ENCODE measurements at places on chromosomes 7 and 10.

DNA sequence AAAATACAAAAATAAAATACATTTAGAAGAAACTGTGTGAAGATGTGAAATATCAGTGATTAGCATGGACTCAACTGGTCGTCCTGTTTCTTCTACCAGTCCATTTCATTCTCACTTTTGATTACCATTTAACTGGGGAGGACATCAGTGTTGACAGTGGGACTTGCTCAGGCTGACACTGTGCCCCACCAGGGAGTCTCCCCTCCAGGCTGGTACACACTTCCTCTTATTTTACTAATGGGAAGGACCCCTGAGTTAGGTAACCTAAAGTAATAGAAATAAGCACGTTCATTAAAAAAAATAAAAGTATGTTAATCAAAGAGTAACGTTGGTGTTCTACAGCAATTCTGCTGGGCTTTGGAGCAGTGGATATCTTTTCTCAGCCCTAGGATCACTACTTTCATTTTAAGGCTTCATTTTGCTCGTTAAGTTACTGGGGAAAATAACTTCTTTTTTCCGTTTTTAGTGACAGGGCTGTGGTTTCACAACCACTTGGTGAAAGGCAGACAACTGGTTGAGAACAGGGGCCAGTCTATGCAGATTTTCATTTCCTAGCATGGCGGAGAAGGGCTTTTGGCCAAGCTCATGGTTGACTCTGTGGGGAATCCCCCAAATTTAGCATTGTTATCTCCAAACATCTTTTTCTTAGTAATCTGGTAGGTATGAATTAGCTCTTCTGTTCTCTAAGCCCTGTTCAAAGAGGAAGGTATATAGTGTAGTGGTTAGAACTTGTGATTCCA is 2.1 kb downstream of the SNX10 start:
- DNase-seq: no peak

DNA sequence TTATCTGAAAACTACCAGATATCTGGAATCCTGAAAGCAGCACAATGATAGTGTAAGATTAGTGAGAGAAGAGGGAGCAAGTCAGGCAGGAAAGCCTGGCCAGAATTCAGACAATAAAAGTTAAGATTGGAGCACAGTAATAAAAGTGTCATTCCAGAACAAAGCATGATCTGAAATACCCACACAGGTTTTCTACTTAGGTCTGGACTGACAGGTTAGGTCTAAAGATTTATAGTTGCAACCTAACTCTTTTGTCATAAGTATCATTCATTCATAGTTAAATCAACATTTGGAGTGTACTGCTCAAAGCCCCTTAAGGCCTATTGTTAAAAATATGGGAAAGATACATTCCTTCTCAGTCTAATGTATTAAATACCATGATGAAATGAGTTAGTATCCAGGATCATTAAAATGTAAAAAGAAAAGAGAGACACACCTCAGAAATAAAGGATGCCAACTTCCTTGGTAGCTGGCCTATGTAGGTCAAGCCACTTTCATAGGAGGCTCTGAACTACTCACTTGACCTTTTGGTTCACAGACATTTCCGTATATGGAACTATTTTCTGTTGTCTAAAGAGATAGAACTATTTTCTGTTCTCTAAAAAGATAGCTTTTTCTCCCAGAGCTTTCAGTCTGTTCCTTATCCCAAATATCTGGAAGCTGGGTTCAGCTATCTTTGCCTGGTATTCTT is 105.2 kb downstream of the FAS start:
- DNase-seq: no peak

DNA sequence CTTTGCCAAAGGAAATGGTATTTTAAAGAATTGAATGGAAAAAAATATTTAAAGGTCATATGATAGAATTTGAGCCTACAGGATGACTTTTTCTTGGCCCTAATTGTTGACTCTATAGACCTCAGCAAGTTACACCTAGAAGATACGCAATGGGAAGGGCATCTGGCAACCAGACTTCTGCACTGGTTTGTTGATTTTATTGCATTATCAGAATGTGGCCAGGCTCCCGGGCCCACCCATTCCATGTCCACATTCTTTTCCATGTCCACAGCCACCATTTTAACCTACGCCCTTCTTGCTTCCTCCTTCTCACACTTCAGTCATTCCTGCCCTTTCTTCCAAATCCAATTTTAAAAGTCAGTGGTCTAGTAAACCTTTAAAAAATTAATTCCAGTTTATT is 738.4 kb downstream of the SUGCT start:
- no peak for DNase-seq

DNA sequence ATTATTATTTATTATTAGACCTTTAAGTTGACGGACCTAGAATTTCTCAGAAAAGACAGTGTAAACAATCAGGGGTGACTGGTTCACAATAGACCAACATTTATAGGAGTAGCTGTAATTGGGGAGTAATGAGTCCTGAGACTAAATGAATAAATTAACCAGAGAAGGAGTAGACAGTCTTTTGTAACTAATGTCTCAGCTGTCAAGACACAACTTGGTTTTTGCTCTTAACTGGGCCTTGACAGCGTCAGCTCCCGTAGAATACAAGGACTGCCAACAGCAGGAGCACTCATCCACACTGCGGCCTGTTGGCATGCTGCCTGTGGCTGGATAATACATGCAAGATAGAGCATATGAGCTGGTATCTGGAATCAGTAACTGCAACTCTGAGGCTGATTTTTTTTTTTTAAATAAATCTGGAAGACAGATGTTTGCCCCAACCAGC is 123.9 kb downstream of the CACNA2D1 start:
- no peak for DNase-seq

Data from RWPE1 (cell line).